ENCODE measurements at places on chromosomes 7 and 10.

GRCh38 chr7:118478931-118479330, 254.4 kb downstream of the ANKRD7 start:
- DNase-seq, result no peak

DNA sequence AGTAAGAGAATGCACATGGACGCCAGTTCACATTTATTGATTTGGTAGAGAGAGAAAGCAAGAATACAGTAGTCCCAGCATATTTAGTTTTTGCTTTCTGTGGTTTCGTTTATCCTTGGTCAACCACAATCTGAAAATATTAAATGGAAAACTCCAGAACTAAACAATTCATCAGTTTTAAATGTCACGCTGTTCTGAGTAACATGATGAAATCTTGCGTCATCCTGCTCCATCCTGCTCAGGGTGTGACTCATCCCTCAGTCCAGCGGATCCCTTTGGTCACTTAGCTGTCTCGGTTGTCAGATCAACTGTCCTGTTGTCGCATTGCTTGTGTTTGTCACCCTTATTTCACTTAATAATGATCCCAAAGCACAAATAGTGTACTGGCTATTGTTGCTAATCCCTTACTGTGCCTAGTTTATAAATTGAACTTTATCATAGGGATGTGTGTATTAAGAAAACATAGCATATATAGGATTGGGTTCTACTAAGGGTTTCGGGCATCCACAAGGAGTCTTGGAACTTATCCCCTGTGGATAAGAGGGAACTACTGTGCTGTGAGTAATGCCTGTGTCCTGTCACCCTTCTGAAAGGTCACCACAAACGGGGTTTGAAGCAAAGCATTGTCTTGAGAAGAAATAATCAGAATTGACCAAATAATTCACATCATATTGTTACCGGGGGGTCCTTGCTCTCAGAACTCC, 73.6 kb downstream of the OTUD1 start:
- DNase-seq, result no peak

DNA sequence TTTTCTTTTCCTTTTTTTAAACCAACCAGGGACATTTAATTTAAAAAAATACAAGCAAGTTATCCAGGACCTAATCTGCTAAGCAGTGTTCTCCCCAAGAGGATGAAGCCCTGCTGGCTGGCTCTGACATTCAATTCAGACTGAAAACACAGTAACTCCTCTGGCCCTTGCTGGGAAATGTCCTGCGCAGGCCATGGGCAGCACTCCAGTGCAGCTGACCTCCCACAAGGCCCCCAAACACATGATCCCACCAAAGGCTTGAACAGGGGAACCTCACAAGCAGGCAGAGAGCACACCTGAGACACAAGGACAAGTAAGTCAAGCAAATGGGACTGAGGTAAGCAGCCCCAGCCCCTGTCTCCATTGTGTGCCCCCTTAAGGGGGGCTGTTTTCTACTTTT, 56.9 kb upstream of the FHIP2A start:
- no peak for DNase-seq

- DNase-seq, result no peak
Observed at GRCh38 chr7:84256571-84256971, 62.0 kb upstream of the SEMA3A start.

- no peak for DNase-seq
Observed at GRCh38 chr10:116147147-116147905, 125.7 kb downstream of the GFRA1 start.

GRCh38 chr7:24290004-24290641, 6.1 kb downstream of the NPY start:
- DNase-seq, result peak; percentile 48

DNA sequence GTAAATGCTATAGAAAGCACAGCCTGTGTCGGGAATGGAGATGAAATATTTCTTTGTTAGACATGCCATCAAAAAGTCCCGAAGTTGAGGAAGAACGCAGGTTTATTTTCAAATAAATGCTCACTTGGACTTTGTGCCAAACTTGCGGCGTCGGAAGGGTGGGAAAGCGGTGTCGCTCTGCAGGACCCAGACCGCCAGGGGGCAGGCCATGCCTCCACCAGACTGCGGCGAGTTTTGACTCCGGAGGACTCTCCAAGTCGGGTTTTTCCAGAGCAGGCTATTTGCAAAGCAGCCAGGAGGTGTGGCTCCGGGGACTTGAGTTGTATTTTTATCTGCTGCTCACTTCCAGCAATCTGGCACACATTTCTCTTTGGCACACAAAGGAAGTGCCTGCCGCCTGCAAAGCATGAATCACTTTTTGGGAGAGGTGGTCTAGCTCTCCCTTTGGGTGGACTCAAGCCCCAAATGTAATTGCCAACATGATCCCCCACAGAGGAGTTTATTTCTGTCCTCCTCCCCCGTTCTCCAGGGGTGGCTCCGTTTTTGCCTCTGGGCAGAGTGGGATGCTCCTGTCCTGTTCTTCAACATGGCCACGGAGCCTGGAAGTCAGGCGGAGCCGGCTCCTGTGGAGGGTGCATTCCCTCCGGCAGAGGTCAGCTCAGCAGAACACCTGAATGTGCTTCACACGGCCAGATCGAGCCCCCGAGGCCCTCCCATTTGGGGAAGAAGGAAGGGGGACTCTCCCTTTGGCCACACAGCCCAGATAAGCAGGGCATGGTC, 82.3 kb upstream of the GPR26 start:
- DNase-seq, result no peak

DNA sequence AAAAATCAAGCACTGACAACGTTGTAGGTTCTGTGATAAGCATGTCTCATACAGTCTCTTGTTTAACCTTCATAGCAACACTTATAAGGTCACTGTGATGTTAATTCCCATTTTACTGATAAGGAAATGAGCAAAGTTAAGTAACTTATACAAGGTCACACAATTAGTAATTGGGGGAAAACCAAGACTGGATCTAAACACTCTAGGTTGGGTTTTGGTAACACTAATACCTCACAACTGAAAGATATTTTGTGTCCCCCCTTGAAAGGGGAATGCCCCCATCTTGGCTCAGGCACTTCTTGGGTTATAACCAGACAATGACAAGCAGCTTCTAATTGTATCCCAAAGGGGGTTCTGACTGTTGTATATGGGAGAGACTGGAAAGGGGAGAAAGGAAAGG, 36.0 kb upstream of the ABCB4 start:
- no peak for DNase-seq

DNA sequence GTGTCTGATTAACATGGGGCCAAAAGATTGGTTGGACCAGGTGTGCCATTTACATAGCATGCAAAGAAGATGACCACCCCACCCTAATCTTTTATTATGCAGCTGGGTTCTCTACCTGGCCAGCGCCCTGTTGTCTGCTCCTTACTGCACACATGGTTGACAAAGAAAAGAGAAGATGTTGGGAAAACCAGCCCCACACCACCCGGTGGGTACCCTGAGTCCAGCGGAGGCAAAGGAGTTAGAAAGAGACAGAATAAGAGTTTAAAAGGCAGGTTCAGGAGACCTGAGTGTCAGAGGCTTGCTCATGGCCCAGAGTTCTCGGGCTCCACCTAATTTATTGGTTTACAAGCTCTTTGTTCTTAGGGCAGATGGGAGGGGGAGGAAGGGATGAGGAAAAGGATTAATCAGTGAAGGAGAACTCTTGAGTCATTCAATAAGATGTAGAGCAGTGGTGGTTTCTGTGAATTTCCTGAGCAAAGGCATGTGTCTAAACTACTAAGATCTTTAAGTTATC, 24.1 kb upstream of the ABCA13 start:
- no peak for DNase-seq

DNA sequence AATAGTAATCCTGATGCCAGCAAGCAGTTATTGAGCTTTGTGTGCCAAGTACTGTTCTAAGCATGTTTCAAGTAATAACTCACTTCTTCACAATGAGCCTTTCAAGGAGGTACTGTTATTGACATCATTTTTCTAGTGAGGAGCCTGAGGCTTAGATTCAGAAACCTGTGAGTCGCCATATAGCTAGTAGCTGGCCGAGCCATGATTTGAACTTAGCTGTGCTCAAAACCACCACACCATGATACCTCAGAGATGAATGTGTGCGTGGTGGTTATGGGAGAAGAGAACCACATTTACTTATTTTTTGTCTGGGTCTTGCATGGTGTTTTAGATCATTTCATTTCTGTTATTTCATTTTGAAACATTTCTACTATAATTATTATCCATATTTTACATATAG, 578.9 kb downstream of the AUTS2 start:
- no peak for DNase-seq

DNA sequence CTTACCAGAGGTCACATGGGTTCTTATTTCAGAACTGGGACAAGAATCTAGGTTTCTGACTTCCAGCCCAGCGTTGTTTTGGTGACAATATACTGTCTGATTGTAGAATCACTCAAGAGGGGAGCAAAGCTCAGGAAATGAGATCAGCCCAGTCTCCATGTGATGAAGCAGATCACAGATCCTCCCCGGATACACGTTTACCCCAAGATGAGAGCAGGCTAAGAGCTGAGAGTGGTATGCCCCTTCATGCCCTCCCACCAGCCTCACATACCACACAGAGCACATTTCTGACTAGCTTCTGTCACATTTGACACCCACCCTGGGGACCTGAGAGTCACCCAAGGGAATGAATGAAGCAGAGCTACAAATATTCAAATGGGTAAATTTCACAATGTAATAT, 27.1 kb upstream of the PRKCQ start:
- no peak for DNase-seq

DNA sequence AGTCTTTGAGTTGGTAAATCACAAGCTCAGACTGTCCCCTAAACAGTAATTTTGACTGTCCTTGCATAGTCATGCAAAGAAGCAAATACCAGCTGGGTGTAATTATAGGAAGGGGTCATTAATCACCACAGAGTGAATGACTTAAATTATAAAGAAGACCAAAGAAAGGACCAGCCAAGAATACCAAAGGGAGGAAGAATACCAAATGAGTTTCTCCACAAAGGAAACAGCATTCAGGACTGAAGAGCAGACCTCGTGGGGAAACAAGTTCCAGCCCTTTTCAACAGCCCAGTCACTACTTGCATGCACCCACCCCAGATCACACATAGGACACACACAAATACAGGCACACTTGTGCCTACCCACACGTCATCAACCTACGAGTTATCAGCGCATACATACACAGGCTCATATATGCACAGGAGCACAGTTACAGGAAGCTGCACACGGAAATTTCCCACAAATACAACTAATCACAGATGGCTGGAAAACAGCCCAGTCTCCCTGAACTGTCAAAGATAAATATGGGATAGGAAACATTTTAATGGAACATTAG, 77.6 kb downstream of the DENND2A start:
- no peak for DNase-seq

DNA sequence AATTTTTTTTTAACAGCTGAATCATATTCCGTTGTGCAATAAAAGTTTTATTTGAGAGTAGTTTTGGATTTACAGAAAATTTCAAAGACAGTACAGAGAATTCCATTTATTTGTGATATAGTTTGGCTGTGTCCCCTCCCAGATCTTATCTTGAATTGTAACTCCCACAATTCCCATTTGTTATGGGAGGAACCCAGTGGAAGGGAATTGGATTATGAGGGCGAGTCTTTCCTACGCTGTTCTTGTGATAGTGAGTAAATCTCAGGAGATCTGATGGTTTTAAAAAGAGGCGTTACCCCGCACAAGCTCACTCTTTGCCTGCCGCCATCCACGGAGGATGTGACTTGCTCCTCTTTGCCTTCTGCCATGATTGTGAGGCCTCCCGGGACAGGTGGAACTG, 228.0 kb upstream of the MAGI2 start:
- DNase-seq, result no peak

- DNase-seq, result no peak
Observed at GRCh38 chr10:132664407-132664806, 121.5 kb downstream of the NKX6-2 start.

DNA sequence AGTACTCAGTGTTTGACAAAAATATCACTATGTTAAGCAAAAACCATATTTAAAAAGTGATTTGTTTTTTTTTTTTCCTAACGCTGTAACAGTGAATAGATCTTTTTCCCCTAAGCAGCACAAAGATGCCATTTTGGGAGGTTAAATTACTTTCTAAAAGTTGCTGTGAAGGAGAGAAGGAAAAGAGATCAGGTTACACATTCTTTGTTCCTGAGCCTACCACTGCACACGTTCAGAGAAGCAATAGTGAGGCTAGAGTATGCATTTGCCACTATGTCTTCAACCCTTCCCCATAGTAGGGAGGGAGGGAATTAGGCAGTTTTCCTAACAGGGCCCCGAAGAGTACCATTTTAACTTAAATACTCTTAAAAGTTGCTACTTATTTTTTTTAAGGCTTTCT, 38.9 kb downstream of the BMPR1A start:
- DNase-seq, result no peak

DNA sequence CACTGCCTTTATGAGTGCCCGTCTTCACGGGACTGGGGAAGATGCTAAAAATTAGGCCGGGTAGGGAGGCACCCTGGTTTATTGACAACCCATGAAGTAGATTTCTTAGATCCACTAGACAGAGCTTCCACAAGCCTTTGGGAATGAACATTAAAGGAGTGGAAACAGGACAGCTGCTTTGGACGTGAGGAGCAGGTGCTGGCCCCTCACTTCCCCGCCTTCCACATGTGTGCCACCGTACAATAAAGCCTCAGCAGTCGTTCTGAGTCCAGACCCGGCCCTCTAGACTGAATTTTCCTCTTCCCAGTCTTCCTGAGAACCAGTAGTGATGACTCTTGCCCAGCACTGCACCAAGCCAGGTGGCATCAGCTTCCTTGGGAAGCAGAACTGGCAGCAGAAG, 282.4 kb downstream of the CELF2 start:
- no peak for DNase-seq

GRCh38 chr7:130560972-130561371, 69.1 kb downstream of the MEST start:
- DNase-seq, result no peak

DNA sequence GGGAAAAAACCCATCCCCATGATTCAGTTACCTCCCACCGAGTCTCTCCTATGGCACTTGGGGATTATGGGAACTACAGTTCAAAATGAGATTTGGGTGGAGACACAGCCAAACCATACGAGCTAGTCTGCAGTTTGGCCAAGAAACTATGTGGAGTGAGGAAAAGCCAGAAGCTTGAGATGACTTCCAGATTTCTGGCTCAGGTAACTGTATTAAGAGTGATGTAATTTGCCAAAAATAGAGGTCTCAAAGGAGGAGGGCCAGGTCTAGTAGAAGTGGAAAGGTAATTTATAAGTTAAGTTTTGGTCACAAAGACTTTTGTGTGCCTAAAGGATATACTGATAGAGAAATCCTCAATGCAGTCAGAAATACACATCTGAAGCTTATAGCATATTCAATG, 279.7 kb upstream of the MGMT start:
- DNase-seq, result no peak

DNA sequence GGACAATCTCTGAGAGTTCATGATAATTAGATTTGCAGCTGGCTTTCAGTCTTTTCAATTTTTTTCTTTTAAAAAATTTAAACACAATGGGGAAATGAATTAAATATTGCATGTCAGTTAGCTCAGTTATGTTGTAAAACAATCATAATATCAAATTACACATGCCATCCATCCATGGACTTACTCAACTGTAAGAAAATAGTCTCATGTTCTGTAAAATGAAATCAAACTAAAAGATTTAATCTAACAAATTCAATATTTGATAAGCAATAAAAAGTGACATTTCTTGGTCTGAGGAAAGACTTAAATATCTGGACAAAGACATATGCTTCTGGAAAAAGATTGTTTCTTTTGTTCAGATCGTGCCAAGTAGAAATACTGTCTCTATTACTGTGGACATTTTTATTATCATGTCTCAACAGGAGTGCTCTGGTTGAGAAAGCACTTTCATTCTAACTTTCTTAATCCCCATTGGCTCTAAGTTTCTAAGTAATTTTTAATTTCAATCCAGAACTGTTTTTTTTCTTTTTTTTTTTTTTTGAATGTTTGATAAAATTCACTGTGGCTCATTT, 179.2 kb upstream of the FAM3C start:
- no peak for DNase-seq

GRCh38 chr7:45695249-45695995, 121.3 kb downstream of the ADCY1 start:
- no peak for DNase-seq

Measured in GF-D8 (cell line).